Cardiac fibroblast (primary cell): ENCODE measurements at places on chromosomes 12 and 14.

- DNase-seq, result peak; percentile 30
Measured at GRCh38 chr12:109994401-109995175, 1.6 kb downstream of the GIT2 start.

- no peak for DNase-seq
Measured at GRCh38 chr14:99173086-99173485, 98.9 kb downstream of the BCL11B start.

DNA sequence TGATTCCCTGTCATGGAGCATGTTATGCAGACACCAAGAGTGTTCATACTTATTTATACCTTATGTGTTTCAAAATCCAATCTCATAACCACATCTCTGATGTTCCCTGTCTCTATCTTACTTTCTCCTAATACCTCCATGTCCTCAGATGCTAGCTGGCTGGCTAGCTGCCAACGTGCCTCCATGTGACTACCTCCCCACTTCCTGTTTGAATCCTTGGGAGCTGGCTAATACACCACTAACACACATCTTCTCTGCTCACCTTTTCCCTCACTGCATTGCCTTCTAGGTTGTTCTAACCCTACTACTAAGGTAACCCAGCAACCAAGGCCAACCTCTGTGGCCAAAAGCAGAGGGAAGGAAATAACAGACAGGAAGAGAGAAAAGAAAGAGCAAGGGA is 27.3 kb downstream of the TTC5 start:
- DNase-seq, result peak; percentile 33

DNA sequence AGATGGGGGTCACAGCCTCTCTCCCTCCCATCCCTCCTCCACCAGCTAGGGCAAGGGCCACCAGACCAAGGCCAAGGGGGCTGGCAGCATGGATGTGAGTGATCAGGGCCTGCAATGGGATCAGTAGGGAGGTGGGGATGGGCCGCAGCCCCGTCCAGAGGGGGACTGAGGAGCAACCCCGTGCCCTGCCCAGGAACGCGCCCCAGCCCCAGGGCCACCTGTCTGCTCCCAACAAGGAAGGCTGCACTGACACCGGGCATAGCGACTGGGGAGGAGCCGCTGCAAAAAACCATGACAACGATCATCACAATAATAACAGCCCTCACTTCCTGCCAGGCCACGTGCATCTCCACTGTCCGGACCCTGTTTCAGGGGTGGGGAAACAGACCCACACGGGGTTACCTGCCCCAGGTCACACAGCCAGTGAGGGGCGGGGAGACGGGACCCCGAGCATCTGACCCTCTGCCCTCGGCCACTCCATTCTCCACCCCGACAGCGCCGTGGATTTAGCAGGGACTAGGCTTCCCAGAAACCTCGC is 24.3 kb downstream of the NCOR2 start:
- peak; percentile 53 for DNase-seq

- DNase-seq, result no peak
Measured at GRCh38 chr14:64623554-64624165, 73.9 kb downstream of the PPP1R36 start.

GRCh38 chr12:79859646-79860045 is 75.3 kb downstream of the PPP1R12A start:
- no peak for DNase-seq

DNA sequence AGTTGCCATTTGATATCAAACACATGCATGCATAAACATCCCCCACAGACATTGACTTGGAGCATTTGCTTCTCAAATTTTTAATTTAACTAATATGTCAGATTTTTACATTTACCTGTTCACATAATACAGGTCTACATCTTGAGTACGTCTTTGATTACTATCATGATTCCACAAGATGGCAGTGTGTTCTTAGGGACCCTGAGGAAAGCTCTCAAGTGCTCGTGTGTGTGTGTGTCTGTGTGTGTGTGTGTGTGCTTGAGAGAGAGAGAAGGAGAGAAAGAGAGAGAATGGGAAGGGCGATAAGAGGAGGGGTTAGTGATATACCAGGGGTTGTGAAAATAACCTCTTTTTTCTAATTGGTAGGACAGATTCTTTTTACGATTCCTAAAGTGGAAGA is 167.1 kb upstream of the OR4E1 start:
- DNase-seq, result peak; percentile 1

GRCh38 chr14:84657911-84658310 is 872.0 kb upstream of the FLRT2 start:
- no peak for DNase-seq

DNA sequence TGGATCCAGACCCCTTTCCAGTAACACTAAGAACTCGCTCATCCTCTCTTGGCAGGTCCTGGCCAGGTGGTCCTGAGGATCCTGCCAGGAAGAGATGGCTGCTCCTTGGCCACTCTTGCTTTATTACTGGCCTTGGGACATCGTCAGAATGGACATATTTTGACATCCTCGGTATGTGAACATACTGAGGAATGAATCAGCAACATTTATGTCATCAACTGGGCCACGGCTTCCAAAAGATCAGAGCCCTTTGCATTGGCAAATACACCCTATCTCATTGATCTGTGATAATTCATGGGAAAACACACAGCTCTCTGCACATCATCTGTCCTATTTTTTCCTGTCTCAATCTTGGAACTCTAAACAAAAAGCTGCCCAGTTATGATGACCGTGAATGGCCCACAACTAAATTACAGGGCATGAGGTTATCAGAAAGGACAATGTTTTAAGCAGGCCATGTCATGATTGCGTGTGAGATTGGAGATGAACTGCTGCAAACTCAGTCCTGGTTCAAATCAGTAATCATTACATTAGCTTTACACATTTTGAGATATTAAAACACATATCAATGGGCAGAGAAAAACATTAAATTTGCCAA is 1325.8 kb downstream of the AACS start:
- peak; percentile 13 for DNase-seq

DNA sequence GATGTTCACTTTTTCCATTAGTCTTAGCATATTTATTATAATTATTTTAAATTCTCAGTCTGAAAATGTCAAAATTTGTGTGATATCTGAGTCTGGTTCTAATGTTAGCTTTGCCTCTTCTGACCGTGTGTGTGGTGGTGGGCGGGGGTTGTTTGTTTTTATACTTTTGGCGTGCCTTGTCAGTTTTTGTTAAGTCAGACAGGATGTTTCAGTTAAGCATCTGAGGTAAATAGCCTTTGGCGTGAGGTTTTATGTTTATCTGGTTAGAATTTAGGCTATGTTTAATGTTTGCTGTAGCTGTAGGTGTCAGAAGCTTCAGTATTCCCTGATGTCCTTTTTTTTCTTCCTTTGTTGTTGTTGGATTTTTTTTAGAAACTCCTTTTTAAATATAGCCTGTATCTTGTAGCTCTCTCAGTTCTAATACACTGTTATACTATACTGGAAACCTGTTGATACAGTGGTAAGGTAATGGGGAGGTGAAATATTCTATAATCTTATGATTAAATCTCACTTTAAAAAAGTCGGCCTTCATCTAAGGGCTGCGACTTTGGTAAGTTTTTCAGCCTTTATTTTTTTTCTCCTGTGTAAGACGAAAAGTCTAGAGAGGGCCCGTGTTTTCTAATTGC is 111.6 kb downstream of the SCAF11 start:
- DNase-seq, result peak; percentile 14

- DNase-seq, result no peak
Measured at GRCh38 chr14:29668201-29668600, 259.4 kb downstream of the PRKD1 start.

- peak; percentile 23 for DNase-seq
Measured at GRCh38 chr14:57749267-57749666, 116.6 kb downstream of the SLC35F4 start.

GRCh38 chr14:84468153-84468552 is 1061.8 kb upstream of the FLRT2 start:
- no peak for DNase-seq

GRCh38 chr12:101951002-101951670 is 73.8 kb downstream of the DRAM1 start:
- DNase-seq, result no peak

GRCh38 chr12:116381744-116382685 is 104.5 kb upstream of the MED13L start:
- DNase-seq, result peak; percentile 98

GRCh38 chr14:91493169-91493568 is 16.9 kb downstream of the PPP4R3A start:
- DNase-seq, result peak; percentile 23

GRCh38 chr12:64081008-64081404 is 141.1 kb downstream of the KICS2 start:
- DNase-seq, result peak; percentile 61

- DNase-seq, result no peak
Measured at GRCh38 chr14:24098229-24098926, 4.3 kb downstream of the PCK2 start.

DNA sequence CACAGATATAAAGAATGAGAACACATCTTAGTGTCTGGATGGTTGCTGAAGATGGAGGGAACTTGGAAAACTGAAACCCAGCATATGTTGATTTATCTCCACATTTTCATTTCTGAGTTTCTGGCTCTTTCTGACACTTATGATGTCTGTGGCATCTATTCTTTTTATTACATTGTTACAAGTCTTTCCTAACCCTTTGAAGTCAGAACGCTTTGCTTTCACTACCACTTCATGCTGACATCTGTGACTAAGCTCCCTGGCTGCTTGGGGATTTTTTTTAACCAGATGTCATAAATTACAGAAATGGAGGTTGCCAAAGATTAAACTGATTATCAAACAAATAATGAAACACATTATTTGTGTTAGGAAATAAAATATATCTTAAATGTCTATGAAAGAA is 188.7 kb downstream of the KITLG start:
- DNase-seq, result peak; percentile 94

GRCh38 chr12:17949558-17950141 is 140.3 kb downstream of the RERGL start:
- no peak for DNase-seq

GRCh38 chr12:47837190-47838171 is 17.8 kb upstream of the HDAC7 start:
- peak; percentile 83 for DNase-seq

GRCh38 chr14:51394804-51395203 is 154.8 kb downstream of the TMX1 start:
- no peak for DNase-seq

DNA sequence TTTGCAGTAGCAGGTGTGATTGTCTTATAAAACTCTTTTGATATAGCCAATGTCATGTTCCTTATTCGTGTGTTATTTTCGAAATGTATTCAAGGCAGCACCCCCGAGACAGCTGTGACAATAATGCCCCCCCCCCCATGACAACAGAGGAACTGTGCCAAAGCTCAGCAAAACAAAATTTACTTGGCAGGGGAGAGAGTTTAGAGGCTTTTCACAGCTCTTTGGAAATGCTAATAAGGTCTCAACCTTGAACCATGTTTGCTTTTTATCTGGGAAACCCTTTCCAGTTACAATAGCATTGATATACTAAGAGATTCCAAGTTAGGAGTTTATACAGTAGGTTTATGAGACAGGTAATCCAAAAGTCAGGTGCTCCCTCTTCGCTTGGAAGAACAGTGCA is 56.4 kb upstream of the USP44 start:
- no peak for DNase-seq

DNA sequence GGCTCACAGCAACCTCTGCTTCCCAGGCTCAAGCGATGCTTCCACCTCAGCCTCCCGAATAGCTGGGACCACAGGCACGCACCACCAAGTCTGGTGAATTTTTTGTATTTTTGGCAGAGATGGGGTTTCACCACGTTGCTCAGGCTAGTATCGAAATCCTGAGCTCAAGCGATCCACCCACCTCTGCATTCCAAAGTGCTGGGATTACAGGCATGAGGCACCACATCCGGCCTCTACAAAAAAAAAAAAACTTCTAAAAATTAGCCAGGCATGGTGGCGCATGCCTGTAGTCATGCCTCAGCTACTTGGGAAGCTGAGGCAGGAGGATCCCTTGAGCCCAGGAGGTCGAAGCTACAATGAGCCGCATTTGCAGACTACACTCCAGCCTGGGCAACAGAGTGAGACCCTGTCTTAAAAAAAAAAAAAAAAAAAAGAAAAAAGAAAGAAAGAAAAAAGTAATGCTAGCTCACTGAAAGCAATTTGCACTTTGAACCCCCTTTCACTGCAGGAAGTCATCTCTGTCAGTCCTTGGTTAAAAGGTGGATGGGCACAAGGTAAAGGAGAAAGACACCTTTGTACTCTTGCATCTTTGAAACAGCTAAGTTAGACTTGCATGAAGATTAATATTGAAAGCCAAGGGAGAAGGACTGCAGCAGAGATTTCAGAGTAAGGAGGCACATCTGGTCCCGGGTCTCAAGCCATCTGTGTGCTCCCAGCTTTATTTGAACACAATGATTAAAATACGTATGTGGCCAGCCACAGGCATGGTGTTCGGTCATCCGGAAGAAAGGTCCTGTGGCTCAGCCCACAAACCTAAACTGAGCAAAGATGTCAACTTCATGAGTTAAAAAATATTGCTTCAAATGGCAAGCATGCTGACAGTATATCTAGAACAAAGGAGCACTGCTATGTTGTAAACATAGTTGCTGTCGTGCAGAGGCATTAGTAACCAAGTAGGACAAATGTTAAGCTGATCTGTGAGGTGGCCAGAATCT is 103.8 kb upstream of the HMGA2 start:
- peak; percentile 49 for DNase-seq

DNA sequence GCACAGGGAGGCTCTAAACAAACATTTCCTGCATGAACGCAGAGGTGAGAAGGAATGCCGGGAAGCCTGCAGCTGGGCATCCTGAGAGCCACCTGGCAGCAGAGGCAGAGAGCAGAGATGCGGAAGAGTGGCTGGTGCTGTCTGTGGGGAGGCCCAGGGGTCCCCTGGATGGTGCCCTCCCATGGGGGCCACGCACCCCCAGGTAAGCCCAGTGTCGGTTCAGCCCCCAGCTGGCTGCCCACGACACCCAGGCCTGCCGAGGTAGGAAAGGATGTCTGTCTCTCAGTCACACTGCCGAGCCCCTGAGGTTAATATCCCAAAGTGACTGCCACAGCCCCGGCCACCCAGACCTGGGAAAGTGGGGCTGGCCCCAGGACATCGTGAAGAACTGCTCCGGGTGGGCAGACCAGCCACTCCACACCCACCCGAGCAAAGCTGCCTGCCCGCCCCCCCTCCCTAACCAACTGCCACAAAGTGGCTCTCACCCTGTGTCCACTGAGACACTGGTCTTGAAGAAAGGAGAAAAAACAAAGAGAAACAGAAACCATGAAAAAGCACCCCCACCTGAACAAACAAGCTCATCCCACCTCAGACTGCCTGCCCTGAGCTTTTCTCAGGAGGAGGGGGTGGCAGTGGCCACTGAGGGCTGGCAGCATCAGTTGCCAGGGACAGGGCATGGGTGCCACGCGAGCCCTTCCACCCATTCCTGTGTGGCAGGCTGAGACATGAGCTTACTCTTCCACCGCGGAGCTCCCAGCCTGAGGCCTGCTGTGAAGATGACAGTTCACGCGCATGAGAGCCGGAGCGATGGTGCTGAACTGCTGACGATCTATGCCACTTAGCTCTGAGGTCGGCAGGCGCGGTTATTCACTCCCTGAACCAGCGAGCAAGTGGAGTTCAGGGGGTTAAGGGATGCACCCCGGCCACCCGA is 40.8 kb downstream of the CCDC88C start:
- no peak for DNase-seq

DNA sequence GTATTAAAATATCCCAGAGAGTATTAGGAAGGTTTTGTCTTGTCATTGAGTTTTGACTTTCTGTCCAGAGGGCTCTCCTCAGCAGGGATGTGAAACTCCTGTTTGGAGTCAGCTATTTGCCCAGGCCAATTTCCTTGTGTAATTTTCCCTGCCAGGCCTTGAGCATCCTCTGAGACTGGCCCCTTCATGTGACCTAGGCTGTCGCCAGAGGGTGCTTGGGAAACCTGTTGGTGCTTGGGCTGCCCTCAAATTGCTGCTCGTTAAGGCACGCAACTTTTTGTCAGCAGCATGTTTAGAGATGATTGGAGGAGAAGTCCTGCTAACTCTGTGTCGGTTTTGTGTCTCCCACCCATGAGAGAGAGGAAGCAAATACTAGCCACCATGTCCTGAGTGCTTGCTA is 39.1 kb downstream of the IQSEC3 start:
- no peak for DNase-seq
